ENCODE measurements at places on chromosomes 7 and 10.

DNA sequence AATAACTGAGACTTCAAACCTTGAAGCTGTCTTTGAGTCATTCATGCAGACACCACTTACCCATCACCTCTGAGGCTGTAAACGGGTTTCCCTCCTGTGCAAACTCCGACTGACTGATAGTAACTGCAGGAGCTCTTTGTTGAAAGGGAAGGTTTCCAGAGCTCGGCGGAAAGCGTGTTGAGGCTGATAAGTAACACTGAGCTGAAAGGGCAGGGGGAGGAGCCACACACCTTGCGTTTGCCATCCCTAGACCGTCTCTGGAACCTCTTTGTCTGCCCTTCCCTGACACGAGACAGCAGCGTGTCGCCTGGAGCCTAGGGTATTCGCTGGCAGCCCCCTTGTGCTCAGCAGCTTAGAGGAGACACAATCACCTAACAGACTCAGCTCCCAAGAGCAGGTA is 134.0 kb downstream of the PAXIP1 start:
- DNase-seq = no peak
- H3K27ac ChIP-seq = no peak overlapping the region
- H3K36me3 ChIP-seq = no peaks in the 10 kb centered on the region
- H3K27me3 ChIP-seq = peaks cover 40% of the 10 kb centered on the region
- no peaks in the 10 kb centered on the region for H3K4me1 ChIP-seq

DNA sequence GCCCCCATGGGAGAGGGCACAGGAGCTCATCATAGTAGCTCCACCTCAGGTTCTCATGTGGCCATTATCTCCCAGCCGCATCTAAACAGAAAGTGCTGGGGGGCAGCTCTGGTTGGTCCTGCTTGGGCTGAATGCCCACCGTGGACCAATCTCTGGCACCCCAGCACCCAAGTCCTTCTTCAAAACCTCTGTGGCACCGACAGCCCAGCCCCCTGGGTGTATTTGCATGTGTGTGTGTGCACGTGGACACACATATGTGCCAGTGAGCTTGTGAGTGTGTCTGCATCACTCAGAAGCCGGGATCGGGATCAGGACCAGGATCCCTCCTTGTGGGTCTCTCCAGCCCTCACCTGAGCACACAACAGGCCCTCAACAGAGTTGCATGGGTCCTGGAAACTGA is 68.2 kb downstream of the ALOX5 start:
- no peak for DNase-seq
- H3K4me1 ChIP-seq = peaks cover 5% of the 10 kb centered on the region
- H3K36me3 ChIP-seq = no peaks in the 10 kb centered on the region
- no peaks in the 10 kb centered on the region for H3K27me3 ChIP-seq
- H3K4me3 ChIP-seq = no peak overlapping the region

DNA sequence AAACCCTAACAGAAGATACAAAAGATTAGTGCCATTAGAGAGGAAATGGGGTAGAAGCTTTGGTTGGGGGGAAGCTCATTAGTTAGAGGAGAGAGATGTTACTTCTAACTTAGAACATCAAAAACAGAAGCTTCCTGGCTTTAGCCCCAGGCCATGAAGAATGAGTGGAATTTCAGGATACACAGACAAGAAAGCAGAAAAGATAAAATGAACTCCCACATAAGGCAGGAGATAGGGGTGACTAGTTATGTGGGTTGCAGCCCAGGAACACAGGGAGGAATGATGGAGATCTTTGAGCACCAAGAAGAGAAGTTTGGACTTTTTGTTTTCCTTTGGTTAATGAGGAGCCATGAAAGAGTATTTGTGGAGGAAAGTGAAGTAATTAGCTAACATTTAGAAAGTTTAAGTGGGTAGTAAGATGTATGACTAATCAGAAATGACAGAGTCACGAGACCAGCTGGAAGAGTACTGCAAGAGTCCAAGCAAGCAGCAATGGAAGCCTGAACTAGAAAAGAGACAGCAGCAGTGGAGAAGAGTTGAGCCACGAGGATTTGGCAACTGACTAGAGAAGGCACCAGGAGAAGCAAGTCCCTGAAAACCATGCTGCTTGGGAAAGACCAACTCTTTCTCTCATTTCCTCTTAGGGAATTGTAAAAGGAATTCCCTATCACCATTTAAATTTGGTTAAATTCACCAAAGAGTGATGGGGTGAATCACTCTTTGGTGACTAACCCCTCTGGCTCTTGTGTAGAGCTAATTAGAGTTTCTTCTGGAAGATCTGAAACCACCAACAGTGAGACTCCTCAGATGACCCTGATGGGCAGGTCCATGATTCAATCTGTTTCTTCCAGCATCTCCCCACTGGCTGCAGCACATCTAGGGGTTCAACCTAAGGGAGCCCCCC is 131.9 kb downstream of the KCNMA1 start:
- H3K4me1 ChIP-seq = no peaks in the 10 kb centered on the region
- H3K36me3 ChIP-seq = no peaks in the 10 kb centered on the region
- no peak for DNase-seq

DNA sequence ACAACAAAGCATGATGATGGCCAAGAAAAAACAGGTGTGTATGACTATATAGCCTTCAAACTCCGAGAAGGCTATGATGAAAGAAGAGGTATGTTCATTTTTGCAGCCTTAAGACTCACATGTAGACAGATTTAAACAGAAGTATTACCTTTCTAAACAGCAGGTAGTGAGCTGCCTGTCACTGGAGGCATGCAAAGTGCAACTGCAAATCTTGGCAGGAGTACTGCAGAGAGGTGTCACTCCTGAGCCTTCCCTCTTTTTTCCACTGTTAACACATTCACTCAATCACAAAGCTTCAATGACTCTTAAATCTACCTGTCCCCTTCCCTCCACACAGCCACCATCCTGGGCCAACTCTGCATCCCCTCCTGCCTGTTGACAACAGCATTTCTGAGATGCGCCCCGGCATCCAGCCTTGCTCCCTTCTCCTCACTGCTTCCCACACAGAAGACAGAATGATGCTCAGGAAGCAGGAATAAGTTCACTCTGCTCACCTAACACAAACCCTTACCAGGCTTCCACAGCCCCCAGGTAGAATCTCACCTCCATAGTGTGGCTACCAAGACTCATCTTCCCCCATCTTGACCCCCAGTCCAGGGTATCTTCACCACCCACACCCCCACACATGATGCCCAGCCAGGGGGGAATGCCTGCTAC is 161.9 kb upstream of the ZMIZ1 start:
- H3K27me3 ChIP-seq = no peaks in the 10 kb centered on the region
- no peak overlapping the region for H3K27ac ChIP-seq
- H3K4me3 ChIP-seq = no peak overlapping the region
- no peaks in the 10 kb centered on the region for H3K36me3 ChIP-seq
- DNase-seq = no peak

GRCh38 chr10:114754445-114755320 is 66.9 kb upstream of the FHIP2A start:
- H3K4me3 ChIP-seq = no peak overlapping the region
- H3K27me3 ChIP-seq = no peaks in the 10 kb centered on the region
- no peaks in the 10 kb centered on the region for H3K36me3 ChIP-seq
- DNase-seq = no peak

DNA sequence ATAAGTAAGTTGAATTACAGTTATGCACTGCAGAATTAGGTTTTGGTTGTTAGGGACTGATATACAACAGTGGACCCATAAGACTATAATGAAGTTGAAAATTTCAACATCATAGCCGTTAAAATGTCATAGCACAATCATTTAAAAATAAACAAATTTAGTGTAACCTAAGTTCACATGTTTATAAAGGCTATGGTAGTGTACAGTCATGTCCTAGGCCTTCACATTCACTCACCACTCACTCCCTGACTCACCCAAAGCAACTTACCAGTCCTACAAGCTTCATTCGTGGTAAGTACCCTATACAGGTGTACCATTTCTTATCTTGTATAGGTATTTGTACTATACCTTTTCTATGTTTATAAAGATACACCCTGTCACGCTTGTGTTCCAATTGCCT is 113.7 kb downstream of the RAB11FIP2 start:
- no peaks in the 10 kb centered on the region for H3K27me3 ChIP-seq
- H3K36me3 ChIP-seq = no peaks in the 10 kb centered on the region
- no peak for DNase-seq

DNA sequence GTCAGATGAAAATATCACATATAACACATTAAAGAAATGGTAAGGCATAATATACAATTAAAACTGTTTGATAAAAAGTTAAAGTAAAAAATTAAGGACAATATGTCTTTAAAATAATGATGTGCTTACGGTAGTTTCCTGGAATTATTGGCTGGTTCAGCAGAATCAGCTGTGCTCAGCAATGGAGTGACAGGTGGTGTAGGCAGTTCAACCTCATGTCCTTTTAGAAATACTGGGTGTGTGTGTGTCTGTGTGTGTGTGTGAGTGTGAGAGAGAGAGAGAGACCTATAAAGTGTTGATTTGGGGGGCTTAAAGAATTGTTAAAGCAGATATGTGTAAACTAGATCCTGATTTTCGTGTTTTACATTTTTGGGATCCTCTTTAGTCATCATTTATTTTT is 141.2 kb downstream of the ADAM22 start:
- H3K27me3 ChIP-seq = no peaks in the 10 kb centered on the region
- no peak for DNase-seq
- H3K4me1 ChIP-seq = no peaks in the 10 kb centered on the region

- H3K4me1 ChIP-seq = peaks cover 22% of the 10 kb centered on the region
- H3K27me3 ChIP-seq = no peaks in the 10 kb centered on the region
- H3K27ac ChIP-seq = no peak overlapping the region
- no peak for DNase-seq
- H3K36me3 ChIP-seq = no peaks in the 10 kb centered on the region
Measured at GRCh38 chr10:4067931-4068561, 283.0 kb upstream of the KLF6 start.

- peaks cover 81% of the 10 kb centered on the region for H3K4me1 ChIP-seq
- no peak for DNase-seq
- H3K27ac ChIP-seq = peak overlapping the region; percentile 37
- no peak overlapping the region for H3K4me3 ChIP-seq
Measured at GRCh38 chr7:80634505-80634904, 3.9 kb upstream of the CD36 start.

Data from heart left ventricle (tissue), 16 donors.